Right lung (tissue), 10 donors: ENCODE measurements at places on chromosomes 2 and 18.

DNA sequence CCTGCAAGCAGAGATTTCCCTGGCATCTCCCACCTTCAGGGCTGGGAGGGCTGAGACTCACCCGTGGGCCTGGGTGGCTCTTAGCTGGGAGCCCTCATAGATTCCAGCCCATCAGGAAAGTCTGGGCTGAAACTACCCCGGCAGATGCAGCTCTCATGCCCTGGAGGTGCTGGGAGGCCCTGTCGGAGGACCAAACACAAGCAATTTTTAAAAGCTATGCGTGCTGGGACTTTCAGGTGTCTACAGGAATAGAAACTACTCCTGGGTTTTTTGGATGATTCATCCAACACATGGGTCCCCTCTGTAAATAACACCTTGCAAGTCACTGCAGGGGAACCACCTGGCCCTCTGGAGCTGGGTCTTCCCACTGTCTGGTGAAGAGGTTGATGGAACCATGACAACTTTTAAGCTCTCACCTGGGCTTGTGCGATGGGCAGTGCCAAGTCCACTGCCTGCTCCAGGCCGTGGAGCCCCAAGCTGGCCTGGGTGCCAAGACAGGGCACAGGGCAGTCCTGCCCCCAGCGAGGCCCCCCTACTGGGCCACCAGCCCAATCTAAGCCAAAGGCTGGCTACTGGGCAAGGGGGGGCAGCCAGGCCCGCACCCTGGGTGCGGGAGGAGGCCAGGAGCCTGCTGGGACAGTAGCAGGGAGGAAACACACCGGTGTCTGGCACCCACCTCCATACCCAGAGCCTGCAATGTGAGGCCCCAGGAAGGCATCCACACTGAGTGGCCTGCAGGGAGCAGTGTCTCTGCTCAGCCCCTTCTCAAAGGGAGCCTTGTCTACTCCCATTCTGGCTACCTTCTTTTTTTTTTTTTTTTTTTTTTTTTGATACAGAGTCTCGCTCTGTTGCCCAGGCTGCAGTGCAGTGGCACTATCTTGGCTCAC is 1.1 kb upstream of the GPR55 start:
- no peak for DNase-seq

DNA sequence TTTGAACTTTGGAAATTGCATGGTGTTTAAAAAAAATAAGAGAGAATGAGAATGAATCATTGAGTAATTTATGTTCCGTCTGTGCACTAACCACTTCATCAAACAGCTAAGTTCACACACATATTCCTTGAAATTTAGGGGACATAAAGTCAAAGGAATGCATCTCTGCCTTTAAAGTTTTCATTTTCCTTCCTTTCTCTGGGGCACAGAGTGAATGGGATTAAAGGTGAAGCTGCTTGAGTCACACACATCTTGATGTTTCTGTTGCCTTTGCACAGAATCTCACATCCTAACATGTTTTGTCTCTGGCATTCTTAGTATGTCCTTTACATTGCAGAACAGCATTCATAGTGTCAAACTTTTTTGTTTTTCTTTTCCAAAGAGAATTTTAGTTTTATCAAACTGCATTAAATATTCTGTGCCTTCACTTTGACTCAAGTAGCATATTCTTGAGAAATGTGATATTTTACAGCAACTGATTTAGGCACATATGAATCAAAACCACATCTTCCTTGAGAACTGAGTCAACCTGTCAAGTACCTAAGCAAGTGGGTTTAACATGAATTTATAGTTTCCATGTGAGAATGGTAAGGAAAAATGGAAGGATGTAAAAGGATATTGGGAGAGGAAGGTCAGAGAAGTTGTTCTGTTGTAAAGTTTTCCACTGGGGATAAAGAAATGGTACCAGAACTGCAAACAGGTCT is 169.1 kb upstream of the THUMPD2 start:
- no peak for DNase-seq

- no peak for DNase-seq
Observed at GRCh38 chr2:101380376-101380775, 6.9 kb downstream of the CREG2 start.

GRCh38 chr2:38600242-38600891 is 2.4 kb downstream of the HNRNPLL start:
- no peak for DNase-seq

- no peak for DNase-seq
Observed at GRCh38 chr2:62029910-62030309, 124.4 kb downstream of the COMMD1 start.

DNA sequence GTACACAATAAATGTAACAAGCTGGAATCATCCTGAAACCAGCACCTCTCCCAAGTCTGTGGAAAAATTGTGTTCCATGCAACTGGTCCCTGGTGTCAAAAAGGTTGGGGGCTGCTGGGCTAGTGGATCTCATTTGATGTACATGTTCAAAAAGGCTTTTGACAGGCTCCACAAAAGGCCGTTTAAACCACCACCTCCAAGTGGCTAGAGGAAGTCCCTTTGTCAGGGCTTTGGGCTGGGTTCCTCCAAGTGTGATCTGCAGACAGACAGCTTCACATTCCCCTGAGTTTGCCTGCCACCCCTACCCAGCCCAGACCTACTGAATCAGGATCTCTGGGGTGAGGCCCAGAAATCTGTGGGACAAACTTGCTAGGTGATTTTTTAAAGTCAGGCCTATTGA is 84.7 kb downstream of the TGFA start:
- no peak for DNase-seq

- DNase-seq: no peak
Observed at GRCh38 chr2:2942906-2943305, 434.7 kb downstream of the EIPR1 start.

DNA sequence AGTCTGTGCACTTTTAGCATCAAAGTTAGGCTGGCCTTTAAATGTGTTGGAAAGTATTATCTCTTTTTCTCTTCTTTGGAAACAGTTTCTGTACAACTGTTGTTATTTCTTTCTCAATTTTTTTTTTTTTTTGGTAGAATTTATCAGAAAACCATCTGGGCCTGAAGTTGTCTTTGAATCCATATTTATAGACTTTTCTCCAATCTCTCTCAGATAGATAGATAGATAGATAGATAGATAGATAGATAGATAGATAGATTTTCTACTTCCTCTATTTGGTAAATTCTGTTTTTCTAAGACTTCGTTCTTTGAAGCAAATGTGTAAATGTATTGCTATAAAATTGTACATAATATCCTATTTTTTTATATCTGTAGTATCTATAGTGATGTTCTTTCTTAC is 17.5 kb downstream of the DNAJC10 start:
- no peak for DNase-seq

GRCh38 chr18:64919971-64920570 is 771.2 kb upstream of the LINC00305 start:
- no peak for DNase-seq

DNA sequence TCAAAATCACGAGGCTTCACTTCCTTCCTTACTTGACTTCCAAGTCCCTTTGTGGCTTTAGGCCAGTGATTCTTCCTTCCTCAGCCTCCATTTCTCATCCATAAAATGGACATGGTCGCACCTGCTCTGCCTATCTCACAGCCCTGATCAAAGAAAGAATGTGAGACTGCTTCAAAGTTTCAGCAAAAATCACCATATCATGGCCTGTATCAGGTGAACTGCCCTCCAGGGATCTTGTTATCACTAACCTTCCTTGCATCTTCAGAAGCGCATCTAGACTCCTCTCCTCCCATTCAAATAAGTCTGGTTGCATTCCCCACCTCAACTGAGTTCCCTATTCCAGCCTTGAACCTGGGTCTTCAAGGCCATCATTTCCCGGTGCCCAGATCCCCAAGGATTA is 96.5 kb downstream of the TTC32 start:
- DNase-seq: no peak

DNA sequence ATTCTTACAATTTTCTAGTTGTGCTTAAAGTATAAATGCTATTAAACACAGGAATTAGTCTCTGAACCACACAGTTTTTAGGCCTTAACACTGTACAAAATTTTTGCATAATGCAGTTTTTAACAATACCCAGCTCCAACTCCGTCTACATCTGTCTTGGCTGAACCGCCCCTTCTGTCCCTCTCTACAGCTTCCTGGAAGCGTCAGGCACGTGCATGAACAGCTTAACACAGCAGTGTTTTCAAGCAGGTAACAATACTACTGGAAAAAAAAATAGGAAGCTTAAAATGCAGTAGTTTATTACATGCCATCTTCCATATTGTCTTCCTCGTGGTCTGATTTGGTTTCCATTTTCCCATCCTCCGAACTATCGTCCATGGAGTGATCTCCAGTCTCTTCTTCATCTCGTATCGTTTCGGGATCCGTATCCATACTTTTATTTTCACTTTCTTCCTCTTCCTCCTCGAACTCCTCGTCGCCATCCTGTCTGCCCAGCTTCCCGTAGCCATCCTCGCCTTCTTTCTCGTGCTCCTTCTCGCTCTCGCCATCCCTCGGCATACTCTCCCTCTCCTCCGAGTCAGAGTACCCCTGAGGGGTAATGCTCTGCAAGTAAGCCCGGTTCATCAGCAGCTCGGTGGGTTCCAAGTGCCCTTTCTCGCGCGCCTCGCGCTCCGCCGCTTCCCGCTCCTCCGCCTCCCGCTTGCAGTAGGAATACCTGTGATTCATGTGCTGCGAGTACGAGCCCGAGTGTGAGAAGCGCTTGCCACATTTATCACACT is 130.6 kb downstream of the ZEB2 start:
- no peak for DNase-seq

DNA sequence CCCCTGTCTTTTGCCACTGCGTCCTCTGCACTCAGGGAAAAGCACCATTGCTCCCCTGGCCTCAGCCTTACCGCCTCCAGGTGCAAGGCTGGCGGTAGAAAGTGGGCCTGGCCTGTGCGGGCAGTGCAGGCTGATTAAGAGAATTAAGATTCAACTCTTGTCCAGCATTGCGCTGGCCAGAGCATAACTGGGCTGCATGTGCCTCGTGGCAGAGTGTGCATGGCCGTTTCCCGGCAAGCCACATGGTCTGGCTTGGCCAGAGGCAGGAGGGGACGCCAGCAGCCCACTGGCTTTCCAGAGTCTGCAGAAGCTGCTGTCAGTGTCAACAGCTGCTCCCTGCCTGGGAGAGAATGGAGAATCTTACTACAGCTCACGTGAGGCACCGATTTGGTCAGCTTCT is 12.3 kb downstream of the NTSR2 start:
- no peak for DNase-seq

- no peak for DNase-seq
Observed at GRCh38 chr2:100632759-100633158, 70.0 kb downstream of the PDCL3 start.

- DNase-seq: no peak
Observed at GRCh38 chr2:20061476-20061875, 10.0 kb upstream of the LAPTM4A start.

DNA sequence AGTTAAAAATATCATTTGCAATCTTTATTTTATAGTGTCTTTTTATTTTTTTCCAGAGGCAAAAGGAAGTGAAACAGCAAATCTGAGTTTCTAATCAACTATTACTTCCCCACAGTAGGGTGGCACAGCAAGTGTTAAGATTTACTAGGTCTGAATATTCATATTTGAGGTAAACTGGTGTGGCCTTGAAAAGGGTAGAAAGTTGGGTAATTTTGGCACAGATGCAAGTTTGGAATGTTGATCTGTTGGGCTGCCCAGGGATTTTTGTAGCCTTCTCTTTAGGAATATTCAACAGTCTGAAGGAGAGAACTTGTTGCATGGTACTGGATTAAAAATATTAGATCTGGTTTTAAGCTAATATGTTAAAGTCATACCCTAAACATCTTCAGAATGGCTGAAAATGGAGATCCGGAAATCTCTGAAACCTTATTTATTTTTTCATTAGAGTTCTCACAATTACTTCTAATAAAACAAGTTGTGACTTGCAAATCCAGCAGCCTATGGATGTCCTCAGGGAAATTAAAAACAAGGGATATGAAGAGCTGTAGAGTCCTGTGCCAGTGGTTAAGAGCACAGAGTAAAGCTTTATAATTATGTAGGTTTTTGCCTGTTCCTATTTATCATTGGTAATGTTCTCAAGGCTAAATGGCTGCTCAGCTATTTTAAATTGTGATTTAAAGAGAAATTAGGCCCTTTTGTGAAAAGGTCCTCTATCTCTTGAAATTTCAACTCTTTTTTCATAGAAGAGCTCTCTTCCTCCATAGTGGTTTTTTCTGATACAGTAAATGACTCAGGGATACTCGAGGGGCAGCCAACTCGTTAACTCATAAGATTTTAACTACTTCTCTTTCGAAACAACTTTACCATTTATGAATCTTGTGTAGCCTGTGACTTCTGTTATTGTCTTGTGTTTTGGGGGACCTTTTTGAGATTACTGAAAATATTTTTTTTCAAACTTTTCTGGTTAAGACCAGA is 11.0 kb downstream of the TANK start:
- no peak for DNase-seq

GRCh38 chr2:217938036-217938435 is 64.8 kb downstream of the TNS1 start:
- no peak for DNase-seq

DNA sequence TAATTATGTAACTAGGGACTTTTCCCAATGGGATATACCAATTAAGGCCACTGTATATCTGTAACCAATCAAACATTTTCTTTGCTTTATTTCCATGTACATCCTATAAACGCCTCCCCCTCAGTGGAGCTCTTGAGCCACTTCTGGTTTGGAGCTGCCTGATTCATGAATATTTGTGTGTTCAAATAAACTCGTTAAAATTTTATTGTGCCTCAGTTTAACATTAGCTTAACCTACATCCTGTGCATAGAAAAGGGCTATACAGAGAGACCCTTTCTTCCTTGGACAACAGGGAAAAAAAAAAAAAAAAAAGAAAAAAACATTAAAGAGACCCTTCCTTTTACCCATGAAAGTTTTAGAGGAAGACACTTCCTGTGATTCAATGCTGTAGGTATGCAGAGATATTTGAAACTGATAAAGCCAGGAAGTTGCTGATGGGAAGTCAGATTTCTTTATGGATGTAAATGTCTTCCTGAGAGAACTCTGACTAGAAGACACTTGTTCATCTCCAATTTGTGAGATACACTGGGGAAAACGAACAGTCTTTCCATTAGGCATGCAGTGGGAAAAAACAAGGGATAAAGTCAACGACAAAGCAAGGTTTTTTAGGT is 614.6 kb upstream of the SOX11 start:
- DNase-seq: no peak

DNA sequence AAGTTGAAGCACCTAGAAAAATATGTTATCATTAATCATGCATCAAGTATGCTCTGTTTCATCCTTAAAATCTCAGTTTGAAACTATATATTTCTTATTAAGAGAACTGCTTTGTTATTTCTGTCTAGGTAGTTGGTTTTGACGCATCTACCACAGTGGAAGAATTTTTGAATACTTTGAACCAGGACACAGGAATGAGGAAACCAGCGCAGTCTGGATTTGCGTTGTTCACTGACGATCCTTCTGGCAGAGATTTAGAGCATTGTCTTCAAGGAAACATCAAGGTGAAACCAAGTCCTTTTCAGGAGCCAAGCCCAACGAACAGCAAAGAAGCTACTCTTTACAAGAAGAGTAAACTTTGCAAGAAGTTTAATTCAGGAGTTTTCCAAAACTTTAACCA is 30.1 kb upstream of the DYNC2LI1 start:
- no peak for DNase-seq
